Amygdala (tissue), 56 donors: ENCODE measurements at places on chromosomes 7 and 10.

- no peak for DNase-seq
Measured at GRCh38 chr7:132464740-132465139, 111.5 kb downstream of the PLXNA4 start.

DNA sequence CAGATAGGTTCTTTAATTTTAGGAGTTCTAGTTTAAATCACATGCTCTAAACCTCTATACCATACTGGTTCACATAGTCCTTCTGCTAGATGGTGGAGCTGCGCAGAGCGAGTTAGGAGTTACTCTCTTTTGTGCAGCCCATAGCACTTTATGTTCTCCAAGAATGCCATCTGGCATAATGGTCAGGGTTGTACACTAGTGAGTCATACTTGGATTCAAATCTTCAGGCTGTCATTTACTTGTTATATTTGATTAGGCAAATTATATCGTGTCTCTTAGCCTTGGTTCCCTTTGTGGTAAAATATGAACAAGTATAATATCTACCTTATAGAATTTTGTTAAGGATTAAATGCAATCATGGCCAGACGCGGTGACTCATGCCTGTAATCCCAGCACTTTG, 1078.3 kb downstream of the NRG3 start:
- no peak for DNase-seq

GRCh38 chr10:34681933-34682332, 133.2 kb downstream of the PARD3 start:
- DNase-seq, result no peak

GRCh38 chr7:14258441-14258840, 269.0 kb upstream of the ETV1 start:
- no peak for DNase-seq

DNA sequence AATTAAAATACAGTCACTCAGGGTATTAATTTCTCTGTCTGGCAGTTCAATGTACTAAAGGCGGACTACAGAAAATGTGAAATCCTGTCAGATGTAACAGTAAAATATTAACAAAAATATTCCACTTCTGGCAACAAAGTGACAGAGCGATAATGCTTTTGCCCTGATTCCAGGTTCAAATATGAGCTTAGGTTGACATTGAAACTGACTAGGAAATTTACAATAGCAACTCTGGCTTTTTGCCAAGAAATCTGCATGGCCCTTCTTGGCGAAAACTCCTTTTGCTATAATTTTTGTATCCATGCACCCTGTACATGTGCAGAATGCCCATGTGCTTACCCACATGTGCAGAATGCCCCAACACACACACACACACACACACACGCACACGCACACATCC, 552.2 kb downstream of the MDFIC start:
- DNase-seq, result no peak

GRCh38 chr7:16694806-16695205, 48.8 kb downstream of the BZW2 start:
- DNase-seq, result no peak

DNA sequence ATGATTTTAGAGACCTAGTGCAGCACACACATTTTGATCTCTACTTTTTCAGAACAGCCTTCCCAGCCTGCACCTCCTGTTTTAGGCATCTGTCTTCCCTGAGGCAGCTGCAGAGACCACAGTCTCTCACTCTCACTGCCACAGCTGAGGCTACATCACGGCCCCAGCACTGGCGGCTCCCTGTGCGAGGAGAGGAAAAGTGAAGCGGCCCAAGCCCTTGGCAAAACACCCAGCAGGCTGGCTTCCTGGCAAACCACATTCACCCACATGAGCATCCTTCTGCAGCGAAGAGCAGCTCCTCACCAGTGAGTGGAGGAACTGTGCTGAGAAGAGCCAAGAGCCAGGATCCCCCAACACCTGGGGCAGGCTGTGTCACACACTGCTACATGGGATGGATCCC, 14.0 kb downstream of the HUS1 start:
- no peak for DNase-seq

GRCh38 chr7:130867039-130867438, 133.0 kb upstream of the KLF14 start:
- no peak for DNase-seq

GRCh38 chr7:95690367-95690947, 81.9 kb upstream of the DYNC1I1 start:
- no peak for DNase-seq

GRCh38 chr7:4269086-4269485, 413.0 kb upstream of the FOXK1 start:
- no peak for DNase-seq

- no peak for DNase-seq
Measured at GRCh38 chr10:30059209-30060107, at the start of gene JCAD. JCAD (minus strand) TSS chr10:30059586; CDS start chr10:30047812, 11,774 bp downstream.

GRCh38 chr7:17015598-17016031, 133.8 kb upstream of the AGR3 start:
- DNase-seq, result no peak

DNA sequence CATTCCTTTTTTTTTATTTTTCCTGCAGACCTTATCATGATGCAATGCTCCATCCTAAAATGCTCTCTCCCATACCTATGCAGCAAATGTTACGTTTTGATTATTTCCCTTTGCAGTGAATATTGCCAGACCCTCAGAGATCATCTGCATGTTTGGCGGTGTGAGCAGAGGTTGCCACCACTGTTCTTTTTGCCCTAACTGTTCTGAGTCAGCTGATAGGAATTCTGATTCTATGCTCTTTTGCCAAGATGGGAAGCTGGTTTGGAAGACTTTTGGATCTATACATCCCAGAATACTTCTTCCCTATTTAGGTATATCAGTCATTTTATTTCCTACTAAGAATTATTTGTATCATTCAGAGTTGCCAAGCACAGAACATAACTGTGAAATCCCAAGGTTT, 130.5 kb downstream of the KLF6 start:
- DNase-seq, result no peak

- DNase-seq, result no peak
Measured at GRCh38 chr10:7193369-7193768, 217.5 kb downstream of the SFMBT2 start.

- DNase-seq, result no peak
Measured at GRCh38 chr10:94097656-94098055, 103.9 kb downstream of the PLCE1 start.

DNA sequence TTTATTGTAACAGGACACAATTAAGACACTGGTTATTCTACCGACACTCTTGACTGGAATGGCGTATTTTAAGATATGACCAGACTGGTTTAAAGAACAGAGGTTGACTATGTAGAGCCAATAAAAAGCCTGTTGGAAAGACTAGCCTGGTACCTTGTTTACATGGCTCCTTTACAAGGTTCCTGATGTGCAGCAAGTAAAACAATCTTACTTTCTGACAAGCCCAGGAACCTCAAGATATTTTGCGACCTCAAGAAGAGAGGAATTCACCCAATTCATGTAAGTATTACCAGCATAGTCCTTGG, 14.1 kb downstream of the LARP4B start:
- DNase-seq, result no peak

DNA sequence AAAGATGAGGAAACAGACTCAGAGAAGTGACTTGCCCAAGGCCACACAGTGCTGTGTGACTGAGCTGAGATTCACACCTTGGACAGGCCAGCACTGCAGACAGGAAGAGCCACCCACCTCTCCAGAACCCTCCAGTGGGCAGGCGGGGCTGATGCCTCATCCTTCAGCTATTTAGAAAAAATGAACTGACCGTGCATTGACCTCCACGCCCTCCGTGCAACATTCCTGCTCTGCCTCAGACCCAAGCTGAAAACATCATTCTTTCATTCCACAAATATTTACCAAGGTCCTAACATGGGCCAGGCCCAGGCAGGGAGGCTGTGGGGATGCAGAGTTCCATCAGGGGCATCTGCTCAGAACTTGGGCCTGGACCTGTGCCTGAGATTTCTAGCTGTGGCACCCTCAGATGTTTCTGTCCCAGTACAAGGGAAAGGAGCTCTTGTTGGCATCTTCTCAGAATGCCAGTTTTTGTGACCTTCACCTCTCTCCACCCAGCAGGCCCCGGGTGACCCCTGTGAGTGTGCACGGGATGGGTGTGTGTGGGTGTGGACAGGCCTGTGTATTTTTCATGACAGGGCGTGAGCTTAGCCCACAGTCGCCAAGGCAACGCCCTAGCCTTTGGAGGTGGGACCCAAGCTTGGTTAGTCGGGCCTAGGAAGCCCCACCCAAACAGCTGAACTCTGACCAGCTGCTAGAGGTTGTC, 6.5 kb downstream of the VSIR start:
- DNase-seq, result no peak

DNA sequence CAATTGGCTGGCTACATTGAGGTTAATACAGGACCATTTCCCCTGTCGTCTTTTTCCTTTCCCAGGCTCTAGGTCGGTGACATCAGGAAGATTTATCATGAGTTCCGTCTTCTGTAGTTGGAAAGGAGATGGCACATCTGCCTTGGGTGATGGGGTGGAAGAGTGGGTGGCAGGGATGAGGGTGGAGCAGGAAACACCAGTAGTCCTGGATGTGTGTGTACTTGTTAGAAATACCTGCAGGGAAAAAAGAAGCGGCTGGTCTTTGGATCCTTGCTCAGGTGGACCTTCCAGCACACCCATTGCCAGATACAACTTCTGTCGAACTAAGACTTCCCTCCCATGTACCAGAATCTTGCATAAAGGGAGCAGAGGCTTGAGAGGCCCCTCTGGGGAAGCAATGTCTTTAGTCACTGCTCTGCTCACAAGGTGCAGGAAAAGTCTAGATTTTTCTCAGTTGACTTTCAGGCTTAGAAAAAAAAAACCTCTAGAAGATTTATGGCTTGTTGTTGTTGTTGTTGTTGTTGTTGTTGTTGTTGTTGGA, 516.8 kb upstream of the GALNT17 start:
- DNase-seq, result no peak

DNA sequence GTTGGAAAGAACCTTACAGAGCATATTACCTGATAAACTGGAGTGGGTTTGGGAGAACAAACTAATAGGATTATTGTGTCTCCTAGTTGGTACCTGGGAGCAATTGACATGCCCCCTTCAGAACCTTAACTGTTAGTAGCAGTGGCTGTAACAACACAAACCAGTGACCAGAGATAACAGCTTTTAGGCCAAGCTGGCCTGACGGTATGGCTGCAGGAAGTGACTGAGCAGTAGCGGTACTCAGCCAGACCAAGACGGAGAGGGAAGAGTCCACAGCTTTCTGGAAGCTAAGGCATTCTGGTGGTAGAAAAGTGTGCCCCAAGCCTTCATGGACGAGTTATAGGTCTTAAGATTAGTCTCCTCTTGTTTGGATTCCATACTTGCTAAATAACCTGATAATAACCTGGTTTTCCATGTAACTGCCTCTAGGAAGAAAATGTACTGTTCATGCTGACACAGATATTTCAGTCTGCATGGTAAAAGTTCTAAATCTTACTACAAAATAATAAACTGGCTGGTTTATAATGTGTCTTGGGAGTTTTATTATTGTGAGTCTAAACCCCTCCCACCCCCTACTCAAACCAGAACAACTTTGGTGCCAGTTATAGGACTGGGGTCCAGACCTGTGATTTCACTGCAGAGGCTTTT, 11.3 kb downstream of the NOLC1 start:
- DNase-seq, result no peak

GRCh38 chr7:150336746-150337145, 4.7 kb downstream of the RARRES2 start:
- no peak for DNase-seq

DNA sequence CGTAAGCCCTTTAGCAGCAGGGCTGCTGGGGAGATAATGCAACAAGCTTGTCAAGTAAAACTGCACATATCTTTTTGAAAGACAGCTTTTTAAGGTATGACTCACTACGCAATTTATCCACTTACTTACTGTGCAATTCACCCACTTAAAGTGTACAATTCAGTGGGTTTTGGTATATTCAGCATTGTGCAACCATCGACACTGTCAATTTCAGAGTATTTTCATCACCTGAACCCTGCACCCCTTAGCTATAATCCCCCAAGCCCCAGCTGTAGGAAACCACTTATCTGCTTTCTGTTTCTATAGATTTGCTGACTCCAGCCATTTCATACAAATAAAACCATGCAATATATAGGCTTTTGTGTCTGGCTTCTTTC, 168.0 kb downstream of the PTPN20 start:
- no peak for DNase-seq

DNA sequence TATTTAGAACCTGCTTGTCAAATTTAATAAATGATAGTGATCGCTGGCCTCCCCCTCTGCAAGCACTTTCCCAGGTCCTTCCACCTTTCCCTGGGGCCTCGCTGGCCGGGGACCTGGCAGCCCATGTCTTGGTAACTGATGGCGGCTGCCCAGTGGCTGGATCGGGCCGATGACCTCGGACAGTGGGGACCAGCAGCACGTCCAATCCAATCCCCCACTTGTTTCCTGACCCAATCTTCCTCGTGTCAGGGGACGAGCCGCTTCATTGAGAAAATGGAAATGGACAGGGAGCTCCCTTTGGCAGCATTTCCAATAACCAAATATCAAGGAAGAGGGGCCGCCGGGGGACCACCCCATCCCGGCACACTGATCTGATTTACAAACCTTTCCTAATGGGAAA, 17.2 kb downstream of the EBF3 start:
- no peak for DNase-seq

GRCh38 chr7:4556868-4557793, 125.0 kb upstream of the FOXK1 start:
- no peak for DNase-seq

- DNase-seq, result no peak
Measured at GRCh38 chr10:45353186-45353585, 20.8 kb upstream of the ALOX5 start.

DNA sequence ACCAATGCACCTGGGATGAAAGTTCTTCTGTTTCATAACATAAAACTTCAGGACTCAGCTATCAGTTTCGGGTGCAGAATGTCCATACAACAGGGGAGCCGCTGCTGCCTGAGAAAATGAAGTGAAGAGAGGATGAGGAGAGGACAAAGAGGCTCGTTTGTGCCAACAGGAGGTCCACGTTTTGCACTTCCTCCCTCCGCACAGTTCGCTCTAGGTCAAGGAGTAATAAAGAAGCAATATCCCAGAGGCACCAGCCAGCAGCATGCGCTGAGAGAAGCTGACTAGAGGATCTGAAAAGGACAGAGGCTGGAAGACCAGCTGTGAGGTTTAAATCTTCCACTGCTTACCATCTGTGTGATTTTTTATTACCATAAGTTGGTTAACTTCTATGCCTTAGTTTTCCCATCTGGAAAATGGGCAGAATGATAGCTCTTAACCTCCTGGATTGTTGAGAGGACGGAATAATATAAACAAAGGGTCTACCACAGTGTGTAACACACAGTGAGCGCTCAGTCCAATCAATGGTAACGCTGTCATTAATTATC, 709 bp downstream of the GPAM start:
- DNase-seq, result no peak

- DNase-seq, result no peak
Measured at GRCh38 chr10:84176836-84177474, 3.4 kb downstream of the GPR15LG start.

GRCh38 chr7:24923172-24923865, 56.7 kb downstream of the OSBPL3 start:
- no peak for DNase-seq
